Right lung (tissue), 10 donors: ENCODE measurements at places on chromosomes 4 and X. TPM values are rescaled to one million over a fixed set of nuclear protein-coding genes. Genes with fewer than 3 reads are reported as not detected.
A peak's percentile ranks its signal among the peaks of the same experiment; 100 is the strongest.

The TRPC5OS gene
- polyA plus RNA-seq, result not detected

DNA sequence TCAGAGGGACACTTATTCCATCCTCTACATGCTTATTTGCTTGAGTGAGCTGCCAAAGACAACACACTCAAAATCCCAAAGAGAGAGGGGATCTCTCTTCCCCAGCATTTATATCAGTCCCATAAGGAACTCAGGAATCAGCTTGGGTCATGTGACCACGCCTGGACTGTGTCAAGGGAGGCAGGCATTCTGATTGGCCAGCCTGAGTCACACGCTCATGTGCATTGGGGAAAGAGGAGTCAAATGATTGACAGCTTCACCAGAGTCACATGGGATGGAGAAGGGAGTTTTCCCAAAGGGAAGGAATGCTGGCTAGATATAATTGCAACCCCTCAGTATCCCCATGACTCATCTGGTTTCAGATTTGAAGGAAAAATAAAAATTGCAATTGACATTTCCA, 49.0 kb downstream of the RWDD4 start:
- no peak for DNase-seq

The SSX4 gene
- not detected for polyA plus RNA-seq

GRCh38 chrX:123083924-123084323, 100.2 kb upstream of the GRIA3 start:
- no peak for DNase-seq

DNA sequence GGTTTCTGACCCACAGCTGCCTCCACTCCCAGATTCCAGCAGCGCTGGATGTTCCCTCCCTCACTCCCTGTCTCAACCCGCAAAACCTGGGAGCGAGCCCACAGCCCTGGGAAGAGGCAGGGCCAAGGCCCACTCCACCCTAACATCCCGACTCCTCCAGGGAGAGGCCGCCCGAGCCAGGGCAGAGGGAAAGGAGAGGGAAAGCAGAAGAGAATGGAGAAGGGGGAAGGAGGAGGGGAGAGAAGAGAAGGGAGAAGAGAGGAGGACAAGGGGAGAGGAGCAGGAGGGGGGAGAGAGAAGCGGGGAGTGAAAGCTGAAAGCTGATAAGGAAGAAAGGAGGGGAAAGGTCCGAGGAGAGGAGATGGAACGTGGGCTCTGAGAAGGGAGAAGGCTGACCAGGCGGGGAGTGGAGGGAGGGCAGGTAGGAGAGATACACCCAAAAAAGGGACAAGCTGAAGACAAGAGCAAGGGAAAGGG, 120.2 kb upstream of the PJA1 start:
- peak; percentile 61 for DNase-seq

The CSAG1 gene
- not detected for polyA plus RNA-seq

The CT45A10 gene
- 14.7 TPM for polyA plus RNA-seq

- DNase-seq, result no peak
Observed at GRCh38 chr4:165766976-165767375, 106.1 kb upstream of the TLL1 start.

GRCh38 chr4:4333265-4333706, 43.2 kb downstream of the ZBTB49 start:
- DNase-seq, result no peak

The H2BW2 gene
- 1.6 TPM for polyA plus RNA-seq

DNA sequence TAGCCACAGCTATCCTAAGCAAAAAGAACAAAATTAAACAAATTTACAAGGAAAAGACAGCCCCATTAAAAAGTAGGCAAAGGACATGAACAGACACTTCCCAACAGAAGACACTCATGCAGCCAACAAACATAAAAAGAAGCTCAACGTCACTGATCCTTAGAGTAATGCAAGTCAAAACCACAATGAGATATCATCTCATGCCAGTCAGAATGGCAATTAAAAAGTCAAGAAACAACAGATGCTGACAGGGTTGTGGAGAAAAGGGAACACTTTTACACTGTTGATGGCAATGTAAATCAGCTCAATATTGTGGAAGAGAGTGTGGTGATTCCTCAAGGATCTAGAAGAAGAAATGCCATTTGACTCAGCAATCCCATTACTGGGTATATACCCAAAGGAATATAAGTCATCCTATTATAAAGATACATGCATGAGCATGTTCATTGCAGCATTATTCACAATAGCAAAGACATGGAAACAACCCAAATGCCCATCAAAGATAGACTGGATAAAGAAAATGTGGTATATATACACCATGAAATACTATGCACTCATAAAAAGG, 163.0 kb upstream of the TET2 start:
- DNase-seq, result no peak

The RAI2 gene
- 14.2 TPM for polyA plus RNA-seq

The OTUD6A gene
- polyA plus RNA-seq, result not detected

DNA sequence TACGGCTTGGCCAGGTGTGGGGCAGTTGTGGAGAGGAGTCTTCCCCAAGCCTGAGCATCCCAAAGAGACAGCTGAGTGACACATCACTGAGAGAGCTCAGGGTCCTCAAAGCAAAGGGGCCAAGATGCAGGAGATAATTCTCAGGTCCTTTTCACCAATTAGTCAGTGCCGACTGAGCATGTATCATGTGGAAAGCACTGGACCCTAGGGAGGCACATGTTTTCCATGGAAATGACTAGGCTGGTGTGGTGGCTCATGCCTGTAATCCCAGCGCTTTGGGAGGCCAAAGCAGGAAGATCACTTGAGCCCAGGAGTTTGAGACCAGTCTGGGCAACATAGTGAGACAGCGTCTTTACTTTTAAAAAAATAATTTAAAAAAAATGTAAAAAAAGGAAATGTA, 67.3 kb upstream of the PRPS1 start:
- DNase-seq, result no peak

- DNase-seq, result no peak
Observed at GRCh38 chrX:7147413-7147977, at the start of gene STS. TSS of gene STS (plus strand) at chrX:7147712. CDS start at chrX:7253200, 105,488 bp downstream.

- DNase-seq, result no peak
Observed at GRCh38 chr4:140092094-140092851, 61.7 kb downstream of the MAML3 start.

- peak; percentile 5 for DNase-seq
Observed at GRCh38 chr4:74364652-74365491, at the start of gene EREG. TSS of gene EREG (plus strand) at chr4:74365145. CDS start at chr4:74365309, 164 bp downstream.
